ENCODE measurements at places on chromosomes 5 and 9. TPM values are rescaled to one million over a fixed set of nuclear protein-coding genes. Genes with fewer than 3 reads are reported as not detected.

GRCh38 chr9:33065157-33066076 is 11.1 kb downstream of the SMU1 start:
- DNase-seq = no peak

DNA sequence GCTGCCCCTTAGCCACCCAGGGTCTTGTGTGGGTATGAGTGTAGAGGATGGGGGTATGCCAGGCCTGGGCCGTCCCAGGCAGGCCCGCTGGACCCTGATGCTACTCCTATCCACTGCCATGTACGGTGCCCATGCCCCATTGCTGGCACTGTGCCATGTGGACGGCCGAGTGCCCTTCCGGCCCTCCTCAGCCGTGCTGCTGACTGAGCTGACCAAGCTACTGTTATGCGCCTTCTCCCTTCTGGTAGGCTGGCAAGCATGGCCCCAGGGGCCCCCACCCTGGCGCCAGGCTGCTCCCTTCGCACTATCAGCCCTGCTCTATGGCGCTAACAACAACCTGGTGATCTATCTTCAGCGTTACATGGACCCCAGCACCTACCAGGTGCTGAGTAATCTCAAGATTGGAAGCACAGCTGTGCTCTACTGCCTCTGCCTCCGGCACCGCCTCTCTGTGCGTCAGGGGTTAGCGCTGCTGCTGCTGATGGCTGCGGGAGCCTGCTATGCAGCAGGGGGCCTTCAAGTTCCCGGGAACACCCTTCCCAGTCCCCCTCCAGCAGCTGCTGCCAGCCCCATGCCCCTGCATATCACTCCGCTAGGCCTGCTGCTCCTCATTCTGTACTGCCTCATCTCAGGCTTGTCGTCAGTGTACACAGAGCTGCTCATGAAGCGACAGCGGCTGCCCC is 2.6 kb downstream of the SLC35A4 start:
- no peak for DNase-seq

- no peak for DNase-seq
Measured at GRCh38 chr5:17182494-17182893, 34.9 kb upstream of the BASP1 start.

Gene ADGRD2
- not detected for total RNA-seq

Gene IL9
- not detected for total RNA-seq

Gene RMRP
- total RNA-seq = 94,985 TPM

DNA sequence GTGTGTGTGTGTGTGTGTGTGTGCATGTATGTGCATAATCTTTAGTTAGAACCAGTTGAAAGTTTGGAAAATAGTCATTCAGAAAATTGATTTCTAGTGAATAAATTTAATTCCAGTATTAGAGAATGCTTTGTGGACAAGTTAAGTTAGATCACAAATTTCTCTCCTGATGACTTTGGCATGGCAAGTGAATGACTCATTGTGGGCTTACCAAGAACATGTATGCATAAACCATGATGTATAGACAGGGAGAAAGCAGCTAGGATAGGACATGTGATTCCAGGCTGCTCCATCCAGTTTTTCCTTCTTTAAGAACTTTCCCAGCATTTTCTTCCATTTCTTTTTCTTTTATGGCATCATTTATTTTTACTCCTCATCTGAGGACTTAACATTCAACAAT is 85.7 kb upstream of the SGCD start:
- peak; percentile 18 for DNase-seq

DNA sequence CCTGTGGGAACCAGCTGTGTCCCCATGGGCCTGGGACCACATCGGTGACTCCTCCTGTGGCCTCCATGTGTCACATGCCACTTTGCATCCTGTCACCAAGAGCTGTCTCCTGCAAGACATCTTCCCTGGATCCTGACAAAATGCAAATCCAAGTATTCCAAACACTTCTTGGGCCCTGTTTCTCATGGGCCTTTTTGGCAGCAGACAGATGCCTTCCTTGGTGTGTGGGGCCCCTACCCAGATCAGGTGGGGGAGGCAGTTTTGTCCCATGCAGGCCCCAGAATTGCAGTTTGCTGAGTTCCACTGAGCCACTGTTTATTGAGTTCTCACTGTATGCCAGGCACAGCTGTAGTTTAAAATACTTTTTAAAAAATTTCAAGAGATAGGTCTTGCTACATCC is 62.5 kb upstream of the GABRP start:
- DNase-seq = no peak

GRCh38 chr5:35313291-35313690 is 83.0 kb upstream of the PRLR start:
- DNase-seq = no peak

Gene CMBL
- 16.9 TPM for total RNA-seq

Gene C5orf46
- 5.0 TPM for total RNA-seq

Gene RETREG1
- 27.4 TPM for total RNA-seq

Gene DOCK8
- 12.1 TPM for total RNA-seq

Gene LPAR1
- total RNA-seq = 47.3 TPM

DNA sequence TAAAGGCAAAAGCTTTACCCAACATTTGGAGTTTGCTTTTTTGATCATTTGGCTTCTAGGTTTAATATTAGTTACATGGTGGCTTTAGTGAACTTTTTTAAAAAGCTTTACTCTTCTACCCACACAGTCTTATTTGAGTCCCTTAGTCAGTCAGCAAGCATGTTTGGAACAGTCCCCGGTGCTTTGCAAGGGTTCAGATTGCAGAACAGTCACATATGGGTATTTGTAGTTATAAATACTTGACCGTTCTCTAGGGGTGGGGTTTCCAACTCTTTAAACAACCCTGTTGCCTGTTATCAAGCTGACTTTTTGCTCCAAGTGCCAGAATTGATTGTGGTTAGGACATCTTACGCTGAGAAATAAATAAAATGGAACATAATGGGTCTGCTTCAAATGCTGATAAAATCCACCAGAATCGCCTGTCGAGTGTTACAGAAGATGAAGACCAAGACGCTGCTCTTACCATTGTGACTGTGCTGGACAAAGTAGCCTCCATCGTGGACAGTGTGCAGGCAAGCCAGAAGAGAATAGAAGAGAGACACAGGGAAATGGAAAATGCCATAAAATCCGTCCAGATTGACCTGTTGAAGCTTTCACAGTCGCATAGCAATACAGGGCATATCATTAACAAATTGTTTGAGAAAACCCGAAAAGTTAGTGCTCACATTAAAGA is at the start of gene CAVIN4:
Gene CAVIN4 (plus strand): TSS at position 304 of the 673 bp plus-strand sequence. CDS start 65 bp downstream, at position 369.
- DNase-seq = peak; percentile 20

DNA sequence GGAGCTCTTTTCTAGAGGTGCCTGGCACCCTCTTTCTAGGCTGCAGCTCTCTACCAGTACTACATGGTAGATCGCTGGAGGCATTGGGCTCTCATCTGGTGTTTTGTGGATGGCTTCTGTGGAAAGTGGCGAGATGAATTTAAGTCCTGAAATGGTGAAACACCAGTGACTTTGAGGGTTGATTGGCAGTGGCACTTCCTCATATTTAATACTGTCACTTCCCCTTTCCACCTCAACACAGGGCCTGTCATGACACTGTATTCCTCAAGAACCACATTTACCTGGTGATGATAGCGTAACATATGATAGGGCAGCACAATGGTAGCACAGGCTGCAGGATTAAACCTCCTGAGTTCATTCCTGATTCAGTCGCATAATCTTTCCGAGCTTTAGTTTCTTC is 132.1 kb downstream of the KDM4C start:
- no peak for DNase-seq

GRCh38 chr5:149724130-149724840 is 5.8 kb upstream of the PPARGC1B start:
- no peak for DNase-seq

DNA sequence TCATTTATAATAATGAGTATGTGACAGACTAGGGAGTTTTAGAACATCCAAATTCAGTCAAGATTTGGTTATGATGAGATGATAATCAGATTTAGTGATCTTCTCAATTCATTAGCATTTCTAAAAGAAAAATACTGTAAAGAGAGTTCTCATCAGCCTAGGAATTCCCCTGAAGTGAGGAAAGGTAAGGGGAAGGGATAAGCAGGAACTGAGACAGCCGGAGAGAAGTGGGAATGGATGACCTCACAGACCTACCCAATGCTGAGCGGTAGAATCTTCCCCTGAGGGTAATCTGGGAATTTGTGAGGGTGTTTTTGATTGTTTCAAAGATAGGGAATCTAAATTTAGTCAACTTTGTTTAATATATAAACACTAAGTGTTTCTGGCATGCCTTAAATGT is 16.7 kb upstream of the GPBP1 start:
- DNase-seq = no peak

Gene ZNF883
- total RNA-seq = 2.7 TPM

Gene ROPN1L
- total RNA-seq = 0.79 TPM

Gene CYLC2
- not detected for total RNA-seq

DNA sequence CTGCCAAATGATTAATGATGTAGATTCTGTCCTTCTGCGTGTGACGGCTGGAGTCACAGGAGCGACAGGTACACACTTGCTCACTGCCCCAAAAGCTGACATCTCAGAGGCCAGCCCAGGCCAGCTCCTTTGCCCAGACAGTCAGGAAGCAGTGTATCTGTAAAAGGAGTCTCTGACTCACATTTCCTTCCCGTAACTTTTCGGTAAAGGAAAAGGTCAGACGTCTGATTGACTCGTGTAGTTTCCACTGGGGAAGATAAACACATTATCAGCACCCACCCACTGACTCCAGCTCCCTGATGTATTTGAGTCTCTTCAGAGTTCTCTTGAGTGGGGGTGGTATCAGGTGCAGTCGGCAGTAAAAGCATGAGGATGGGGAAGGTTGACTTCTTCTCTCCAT is 64.4 kb upstream of the WWC1 start:
- DNase-seq = no peak

Gene PCDHGA9
- total RNA-seq = 4.2 TPM

DNA sequence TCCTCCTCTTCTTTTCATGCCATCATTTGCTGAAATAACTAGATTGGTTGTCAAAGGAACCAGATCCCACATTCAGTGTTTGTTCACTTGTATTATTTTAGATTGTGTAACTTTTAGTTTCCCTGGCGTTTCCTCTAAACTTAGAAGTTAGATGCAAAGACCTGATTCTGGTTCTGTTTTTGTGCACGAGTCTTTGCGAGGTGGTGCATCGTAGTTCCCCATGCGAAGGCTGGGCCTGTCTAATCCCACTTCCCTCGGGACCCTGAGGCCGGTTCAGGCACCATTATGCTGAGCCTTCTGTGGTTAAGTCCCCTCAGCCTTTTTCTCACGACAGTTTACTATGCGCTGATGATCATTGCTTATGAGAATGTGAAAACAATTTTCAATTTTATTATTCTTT is 219.1 kb upstream of the OTULINL start:
- DNase-seq = no peak

DNA sequence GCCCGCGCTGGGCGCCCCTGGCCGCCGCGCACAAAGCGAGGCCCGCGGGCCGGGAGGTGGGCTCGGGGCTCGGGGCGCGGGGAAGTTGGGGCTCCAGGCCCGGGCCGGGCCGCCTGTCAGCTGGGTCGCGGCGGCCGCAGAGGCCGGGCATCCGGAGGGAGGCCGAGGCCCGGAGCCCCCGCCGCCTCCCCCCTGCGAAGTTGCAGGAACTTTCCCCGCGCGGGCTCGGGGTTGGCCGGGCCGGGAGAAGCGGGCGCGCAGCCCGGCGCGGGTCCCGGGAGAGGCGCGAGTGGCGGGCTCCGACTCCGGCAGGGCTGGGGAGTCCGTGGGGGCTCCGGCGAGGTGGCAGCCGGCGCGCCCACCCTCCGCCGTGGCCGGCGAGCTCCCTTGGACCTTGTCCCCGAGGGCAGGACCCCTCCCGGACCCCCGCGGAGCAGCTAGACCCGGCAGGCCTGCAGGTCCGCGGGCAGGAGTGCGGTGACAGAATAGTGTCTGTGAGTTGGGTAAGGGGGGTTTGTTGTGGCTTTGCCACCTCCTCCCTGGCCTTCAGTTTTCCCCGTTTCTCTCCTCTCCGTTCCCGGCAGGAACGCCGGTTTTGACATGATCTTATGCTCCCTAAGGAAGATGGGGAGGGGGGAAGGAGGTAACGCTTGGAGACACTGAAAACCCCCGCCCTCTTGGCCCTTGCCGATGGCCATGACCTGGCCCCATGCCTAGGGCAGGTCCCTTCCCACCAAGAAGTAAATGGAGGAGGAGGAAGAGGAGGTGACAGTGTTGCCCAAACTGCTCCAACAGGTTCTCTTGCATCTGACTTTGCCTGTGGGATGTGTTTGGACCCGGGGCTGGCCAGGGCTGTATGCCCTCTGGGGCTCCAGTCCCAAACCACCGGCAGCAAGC is 942 bp downstream of the PHF2 start:
- no peak for DNase-seq

GRCh38 chr5:149915392-149916260 is 29.0 kb downstream of the PDE6A start:
- no peak for DNase-seq

Gene TTC39B
- total RNA-seq = 22.9 TPM

Gene FST
- total RNA-seq = 58.7 TPM

- no peak for DNase-seq
Measured at GRCh38 chr5:176697267-176697933, 50.1 kb downstream of the TSPAN17 start.

Gene SPATA31A3
- not detected for total RNA-seq

GRCh38 chr5:54874337-54875021 is 110.9 kb downstream of the ESM1 start:
- DNase-seq = peak; percentile 15

Measured in skin of body (tissue), 3 donors.